Left cardiac atrium (tissue), 4 donors: ENCODE measurements at places on chromosomes 6 and 20. TPM values are rescaled to one million over a fixed set of nuclear protein-coding genes. Genes with fewer than 3 reads are reported as not detected.
A peak's percentile ranks its signal among the peaks of the same experiment; 100 is the strongest.

DNA sequence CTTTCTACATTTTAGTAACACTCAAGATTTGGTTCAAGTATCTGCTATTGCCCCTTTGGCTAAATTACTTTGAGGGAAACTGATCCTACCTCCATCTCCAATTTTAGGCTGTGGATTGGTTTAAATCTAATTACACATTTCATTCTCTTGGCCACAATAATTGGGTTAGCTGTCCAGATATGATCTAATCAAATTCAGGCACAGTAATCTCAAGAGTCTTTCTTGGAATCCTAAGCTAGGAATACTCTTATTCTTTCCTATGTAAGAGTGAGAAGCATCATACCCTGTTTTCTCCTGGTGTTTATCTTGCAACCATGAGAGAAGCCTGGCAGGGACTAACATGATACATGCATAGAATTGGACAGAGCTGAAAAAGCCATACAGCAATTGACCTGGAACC, 300.4 kb upstream of the MARCKS start:
- DNase-seq = no peak

- no peak for DNase-seq
These were observed 168.1 kb downstream of the GRM4 start for GRCh38 chr6:33977606-33978411.

- no peak for DNase-seq
These were observed 4.5 kb downstream of the LMBRD1 start for GRCh38 chr6:69792292-69792691.

- no peak for DNase-seq
These were observed 201.9 kb upstream of the PMEPA1 start for GRCh38 chr20:57911512-57912226.

- DNase-seq = no peak
These were observed 112.3 kb upstream of the ESR1 start for GRCh38 chr6:151695156-151695555.

DNA sequence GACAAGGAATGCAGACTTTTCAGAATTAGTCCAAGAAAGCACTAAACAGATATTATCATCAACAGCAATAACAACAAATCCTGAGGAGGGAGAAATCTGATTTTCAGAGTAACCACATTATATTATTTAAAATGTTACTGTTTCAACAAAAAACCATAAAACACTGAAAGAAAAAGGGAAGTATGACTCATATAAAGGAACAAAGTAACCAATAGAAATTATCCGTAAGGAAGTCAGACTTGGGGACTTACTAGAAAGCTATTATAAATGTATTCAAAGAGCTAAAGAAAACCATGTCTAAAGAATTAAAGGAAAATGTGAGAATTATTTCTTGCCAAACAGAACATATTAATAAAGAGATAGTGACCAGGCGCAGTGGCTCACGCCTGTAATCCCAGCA, 98.1 kb downstream of the MYLK4 start:
- DNase-seq = no peak

GRCh38 chr20:45341939-45342854, 6.0 kb downstream of the SDC4 start:
- DNase-seq = peak; percentile 73

DNA sequence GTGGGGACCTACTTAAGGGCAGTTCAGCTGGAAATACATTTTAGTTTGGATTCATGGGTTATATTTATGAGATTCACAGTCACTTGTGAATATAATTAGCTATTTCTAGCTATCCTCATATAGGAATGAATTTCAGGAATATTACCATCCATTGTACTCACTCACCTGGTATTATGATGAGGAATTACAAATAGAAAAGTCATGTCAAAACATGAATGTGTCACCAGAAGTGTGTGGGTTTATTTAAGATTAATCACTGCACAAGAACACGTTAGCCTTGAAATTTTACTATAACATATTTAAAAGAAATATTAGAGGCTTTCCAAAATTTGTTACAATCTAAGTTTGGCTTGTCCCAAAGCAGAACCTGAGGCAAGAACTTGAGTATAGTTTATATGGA, 510.5 kb downstream of the PHF3 start:
- no peak for DNase-seq

DNA sequence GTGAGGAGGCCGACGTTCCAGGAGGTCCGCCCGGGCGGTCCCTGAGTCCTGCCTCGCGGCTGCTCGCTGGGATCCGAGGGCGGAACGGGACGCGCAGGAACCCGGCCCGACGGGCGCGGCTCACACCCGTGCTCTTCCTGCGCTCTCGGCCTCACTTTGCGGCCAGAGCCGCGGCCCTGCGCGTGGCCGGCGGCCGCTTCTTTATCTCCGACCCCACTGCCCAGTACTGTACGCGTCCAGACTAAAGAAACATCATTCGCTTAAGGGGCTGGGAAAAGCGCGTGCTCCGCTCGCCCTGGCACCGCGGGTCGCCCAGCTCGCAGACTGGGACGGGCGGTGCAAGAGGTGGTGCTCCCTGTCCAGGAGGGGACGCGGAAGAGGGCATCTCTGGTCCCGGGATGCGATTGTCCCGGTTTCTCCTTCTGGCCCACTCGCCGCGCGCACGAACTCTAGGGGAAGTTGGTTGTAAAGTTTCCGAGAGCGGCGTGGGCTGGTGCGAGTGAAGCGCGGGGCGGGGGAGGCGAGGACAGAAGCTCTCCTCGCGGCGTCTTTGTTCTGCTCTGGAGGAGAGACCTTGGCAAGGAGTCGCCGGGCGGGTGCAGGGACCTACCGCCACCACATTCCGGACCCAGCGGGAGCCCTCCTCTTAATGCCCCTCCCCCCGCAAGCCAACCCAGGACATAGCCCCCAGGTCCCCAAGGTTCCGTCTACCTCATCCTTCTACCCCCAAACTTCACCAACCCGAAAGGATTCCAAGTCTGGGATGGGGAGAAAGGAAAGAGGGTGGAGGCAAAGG, 71.0 kb downstream of the SOX4 start:
- DNase-seq = peak; percentile 41

DNA sequence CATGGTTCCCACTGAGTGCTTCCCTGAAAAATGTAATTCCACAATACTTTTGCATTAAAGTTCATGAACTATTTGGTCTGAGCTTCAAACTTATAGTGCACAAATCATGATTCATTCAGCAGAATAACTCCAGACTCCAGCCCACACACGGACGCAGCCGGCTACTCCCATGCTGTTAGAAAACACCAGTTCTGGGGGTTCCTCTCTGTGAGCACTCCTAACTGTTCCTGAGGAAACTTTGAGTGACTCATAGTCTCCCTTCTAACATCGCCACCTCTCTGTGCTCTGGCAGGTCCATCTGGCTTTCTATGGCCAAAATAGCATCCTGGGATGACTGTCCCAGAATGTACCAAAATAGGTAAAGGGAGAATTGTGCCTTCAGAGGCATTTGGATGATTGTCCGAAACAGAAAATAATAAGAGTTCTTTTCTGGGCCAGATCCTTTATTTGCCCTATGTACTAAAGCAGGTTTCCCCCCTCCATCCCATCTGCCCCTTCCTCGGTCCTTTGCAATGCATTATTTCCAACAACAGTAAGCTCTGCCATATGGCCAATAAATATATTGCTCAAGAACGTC, 32.3 kb upstream of the LY86 start:
- DNase-seq = no peak

GRCh38 chr20:41085606-41086005, 51.7 kb upstream of the PLCG1 start:
- no peak for DNase-seq

DNA sequence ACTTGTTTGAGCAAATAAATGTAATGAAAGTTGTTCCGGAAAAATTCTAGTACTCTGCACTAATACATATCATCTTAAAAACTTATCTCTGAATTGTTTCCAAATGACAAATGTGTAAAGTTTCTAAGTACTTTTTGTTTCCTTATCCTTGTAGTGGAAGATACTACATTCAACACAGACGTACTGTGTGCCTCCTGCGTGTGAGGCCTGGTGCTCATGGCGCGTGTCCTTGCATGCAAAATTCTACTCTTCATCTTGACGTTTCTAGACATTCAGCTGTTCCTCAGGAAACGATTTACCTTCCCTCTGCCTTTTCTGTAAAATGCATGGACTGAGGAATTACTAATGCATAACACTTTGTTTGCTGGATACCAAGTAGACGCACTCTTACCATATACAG, 11.5 kb downstream of the DLL1 start:
- DNase-seq = no peak

DNA sequence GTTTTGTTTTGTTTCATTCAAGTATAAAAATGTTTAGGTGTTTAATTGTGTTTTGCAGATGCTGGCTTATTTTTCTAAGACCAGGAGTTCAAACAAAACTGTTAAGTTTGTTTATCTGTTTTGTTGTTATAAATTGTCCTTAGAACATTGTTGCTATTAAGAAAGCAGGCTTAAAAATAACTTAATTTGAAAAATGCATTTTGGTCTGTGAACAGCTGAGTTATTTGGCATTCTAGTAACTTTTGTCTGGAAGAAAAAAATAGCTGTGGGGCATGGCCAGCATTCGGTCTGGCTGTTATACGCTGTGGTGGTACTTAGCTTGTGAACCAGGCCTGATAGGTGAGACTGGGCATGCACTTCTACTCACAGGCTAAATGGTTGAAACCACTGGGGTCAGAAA, 37.8 kb downstream of the SLX4IP start:
- no peak for DNase-seq

DNA sequence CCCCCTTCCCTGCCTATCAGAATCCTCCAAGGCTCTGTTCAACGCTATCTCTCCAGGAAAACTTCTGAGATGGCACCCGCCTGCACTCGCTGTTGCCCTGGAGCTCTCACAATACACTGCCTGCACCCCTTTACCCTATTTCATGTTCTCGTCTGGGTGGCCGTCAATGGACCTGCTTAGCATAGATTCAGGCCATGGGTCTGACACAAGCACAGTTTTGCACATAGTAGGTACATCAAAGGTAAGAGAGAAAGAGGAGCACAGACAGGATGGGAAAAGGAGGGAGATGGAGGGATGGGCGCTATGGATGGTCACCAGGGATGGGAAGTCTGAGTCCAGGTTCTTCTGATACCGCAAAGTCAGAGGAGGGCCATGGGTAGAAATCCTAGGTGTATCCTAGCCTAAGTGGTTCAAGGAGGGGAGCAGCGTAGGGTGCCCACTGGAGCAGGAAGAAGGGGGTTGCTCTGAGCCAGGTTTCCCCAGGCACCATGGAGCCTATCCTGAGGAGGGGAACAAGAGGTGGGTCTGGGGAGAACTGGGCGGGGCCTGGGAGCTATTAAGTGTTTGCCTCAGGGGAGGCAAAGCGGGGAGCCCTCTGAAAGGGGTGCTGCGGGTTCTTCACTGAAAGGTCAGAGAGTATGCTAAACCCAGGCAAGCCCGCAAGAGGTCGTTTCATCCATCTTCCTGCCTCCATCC, 89.3 kb downstream of the MRPL14 start:
- no peak for DNase-seq

DNA sequence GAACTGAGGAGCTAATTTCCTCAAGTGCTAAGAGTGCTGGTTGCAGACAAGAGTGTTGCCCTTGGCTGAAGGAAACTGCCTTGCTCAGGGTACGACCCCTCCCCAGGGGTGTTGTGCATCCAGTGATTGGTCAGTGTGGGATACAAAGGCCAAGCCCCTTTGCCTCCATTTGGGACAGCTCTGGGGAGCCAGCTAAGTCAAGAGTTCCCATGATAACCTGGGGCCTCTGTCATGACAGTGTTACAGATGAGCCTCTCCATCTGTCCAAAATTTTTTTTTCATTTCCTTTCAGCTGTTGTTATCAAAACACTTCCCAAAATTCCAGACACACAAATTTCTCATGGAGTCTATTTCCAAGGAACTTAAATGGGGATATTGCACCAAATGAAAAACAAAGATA, 93.3 kb downstream of the HS3ST5 start:
- DNase-seq = no peak

- no peak for DNase-seq
These were observed 140.9 kb downstream of the EYS start for GRCh38 chr6:65566117-65566516.

DNA sequence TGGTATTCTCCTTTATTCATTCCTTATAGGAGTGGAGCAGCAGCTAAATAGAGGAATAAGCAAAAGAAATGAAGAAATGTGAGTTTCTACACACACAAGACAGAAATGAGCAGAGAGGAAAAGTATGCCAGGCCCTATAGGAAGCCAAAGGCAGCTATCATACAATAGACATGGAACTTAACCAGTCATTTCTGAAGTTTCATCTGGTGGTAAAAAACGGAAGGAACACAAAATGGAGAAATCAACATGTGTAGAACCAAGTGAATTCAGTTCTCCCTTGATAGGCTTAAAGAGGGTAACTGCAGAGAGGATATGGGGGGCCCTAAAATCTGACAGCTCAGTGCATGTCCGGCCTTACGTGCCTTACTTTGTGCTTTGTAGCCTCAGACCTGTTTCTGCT, 44.6 kb downstream of the TSBP1 start:
- DNase-seq = no peak

DNA sequence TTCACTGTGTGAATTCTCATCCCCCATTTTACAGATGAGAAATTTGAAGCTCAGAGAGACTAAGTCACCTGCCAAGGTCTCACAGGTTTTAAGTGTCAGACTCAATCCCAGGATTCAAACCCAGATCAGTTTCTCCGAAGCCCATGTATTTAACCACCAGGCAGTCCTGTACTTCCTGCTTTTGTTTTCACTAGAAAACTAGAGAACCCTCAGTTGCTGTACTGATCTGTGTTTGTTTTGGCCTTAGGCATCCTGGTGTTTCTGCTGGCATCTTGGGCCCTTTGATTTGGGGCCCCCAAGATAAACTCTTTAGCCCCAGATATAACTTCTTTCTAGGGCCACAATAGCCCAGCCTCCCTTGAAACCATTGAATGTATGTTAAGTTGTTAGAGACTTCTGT, 36.5 kb downstream of the PPP1R16B start:
- no peak for DNase-seq

AVP gene
- not detected for total RNA-seq

CALHM4 gene
- not detected for total RNA-seq

DSP gene
- 179 TPM for total RNA-seq

PPP1R11 gene
- 48.1 TPM for total RNA-seq

FUT9 gene
- not detected for total RNA-seq

CPXM1 gene
- 8.7 TPM for total RNA-seq

FHL5 gene
- total RNA-seq = 9.5 TPM

METTL24 gene
- total RNA-seq = 1.7 TPM

ZC2HC1B gene
- total RNA-seq = not detected

IYD gene
- not detected for total RNA-seq

EPHA7 gene
- 9.8 TPM for total RNA-seq

GLO1 gene
- 71.5 TPM for total RNA-seq

BPIFB4 gene
- not detected for total RNA-seq

CRISP2 gene
- not detected for total RNA-seq

TINAG gene
- 0.39 TPM for total RNA-seq
